ENCODE measurements at places on chromosomes 13 and 19.

DNA sequence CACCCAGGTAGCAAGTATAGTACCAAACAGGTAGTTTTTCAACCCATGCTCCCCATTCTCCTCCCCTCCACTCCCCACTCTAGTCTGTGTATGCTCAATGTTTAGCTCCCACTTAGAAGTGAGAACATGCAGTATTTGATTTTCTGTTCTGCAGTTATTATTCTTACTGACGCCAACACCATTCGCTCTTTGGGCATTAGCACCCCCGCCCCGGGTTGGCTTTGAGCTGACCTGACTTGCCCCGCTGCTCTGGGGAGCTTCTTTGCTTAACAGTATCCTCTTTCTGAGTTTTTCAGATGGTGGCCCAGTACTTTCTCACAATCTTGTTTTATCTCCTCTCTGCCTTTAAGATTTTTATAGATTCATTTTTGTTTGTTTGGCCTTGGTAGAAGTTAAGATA lies 138.7 kb downstream of the CRYL1 start:
- no peak for DNase-seq

DNA sequence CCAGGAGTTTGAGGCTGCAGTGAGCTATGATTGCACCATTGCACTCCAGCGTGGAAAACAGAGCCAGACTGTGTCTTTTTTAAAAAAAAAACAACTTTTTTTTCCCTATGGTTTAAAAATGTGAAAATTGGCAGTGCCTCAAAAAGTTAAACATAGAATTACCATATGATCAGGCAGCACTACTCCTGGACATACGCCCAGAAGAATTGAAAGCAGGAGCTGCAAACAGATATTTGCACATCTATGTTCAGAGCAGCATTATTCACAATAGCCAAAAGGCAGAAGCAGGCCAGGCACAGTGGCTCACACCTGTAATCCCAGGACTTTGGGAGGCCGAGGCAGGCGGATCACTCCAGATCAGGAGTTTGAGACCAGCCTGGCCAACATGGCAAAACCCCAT lies 3.8 kb upstream of the RETN start:
- no peak for DNase-seq

- DNase-seq = no peak
Measured at GRCh38 chr19:29928831-29929230, 13.2 kb upstream of the URI1 start.

DNA sequence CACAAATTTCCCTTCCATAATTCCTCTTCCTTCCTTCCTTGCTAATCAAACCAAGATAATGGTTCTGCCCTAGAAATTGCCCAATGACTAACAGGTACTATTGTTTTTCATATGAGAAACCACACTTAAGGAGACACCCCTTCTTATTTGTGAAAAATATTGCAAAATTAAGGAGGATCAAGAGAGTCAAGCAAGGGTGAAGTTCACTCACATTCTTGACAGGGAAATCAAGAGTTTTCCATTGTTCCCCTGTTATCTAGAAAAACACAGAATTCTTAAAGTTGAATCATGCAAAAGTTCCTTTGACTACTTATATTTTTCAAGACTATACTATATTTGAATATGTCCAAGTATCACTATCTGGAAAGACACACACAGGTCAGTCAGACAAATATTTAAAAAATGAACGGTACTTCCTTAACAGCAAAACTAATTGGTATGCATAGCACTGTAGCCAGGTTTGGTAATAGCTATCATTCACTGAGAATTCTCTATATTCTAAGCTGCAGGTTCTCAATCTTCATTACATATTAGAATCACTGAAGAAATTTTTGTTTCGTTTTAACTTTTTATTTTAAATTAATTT lies 897.2 kb downstream of the DIAPH3 start:
- no peak for DNase-seq

- DNase-seq = no peak
Measured at GRCh38 chr13:45731455-45731854, 29.3 kb downstream of the CBY2 start.

DNA sequence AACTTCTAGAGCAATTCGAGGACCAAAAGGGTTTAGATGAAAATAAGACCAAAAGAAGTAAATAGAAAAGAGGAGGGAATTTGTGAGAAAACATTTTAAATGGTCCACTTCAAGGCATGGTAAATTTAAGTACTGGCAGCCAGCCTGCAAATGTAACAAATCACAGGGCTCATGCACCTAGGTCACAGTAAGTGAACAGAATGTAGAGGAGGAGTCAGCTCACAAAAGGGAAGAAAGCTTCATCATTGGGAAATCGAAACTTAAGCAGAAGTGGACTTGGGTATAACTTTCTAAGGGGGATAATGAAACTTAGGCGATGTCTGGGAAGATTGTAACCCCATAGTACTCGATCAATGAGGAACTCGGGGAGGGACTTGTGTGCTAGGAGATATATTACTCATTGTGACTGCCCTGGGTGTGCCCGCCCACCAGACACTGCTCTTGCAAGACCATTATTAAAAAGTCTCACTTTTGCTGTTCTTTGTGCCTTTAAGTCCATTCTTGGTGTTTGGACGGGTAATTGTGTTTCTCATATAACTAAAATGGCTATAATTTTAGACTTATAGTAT lies 1053.6 kb upstream of the MIR17HG start:
- no peak for DNase-seq

- DNase-seq = no peak
Measured at GRCh38 chr13:22320991-22321390, 650.1 kb downstream of the FGF9 start.

GRCh38 chr13:28533125-28533436 lies 38.2 kb upstream of the FLT1 start:
- no peak for DNase-seq

- peak; percentile 92 for DNase-seq
Measured at GRCh38 chr19:12156223-12157058, at the start of gene ZNF625. Gene ZNF625 (minus strand): TSS chr19:12156734. CDS start chr19:12156558, 176 bp downstream.

DNA sequence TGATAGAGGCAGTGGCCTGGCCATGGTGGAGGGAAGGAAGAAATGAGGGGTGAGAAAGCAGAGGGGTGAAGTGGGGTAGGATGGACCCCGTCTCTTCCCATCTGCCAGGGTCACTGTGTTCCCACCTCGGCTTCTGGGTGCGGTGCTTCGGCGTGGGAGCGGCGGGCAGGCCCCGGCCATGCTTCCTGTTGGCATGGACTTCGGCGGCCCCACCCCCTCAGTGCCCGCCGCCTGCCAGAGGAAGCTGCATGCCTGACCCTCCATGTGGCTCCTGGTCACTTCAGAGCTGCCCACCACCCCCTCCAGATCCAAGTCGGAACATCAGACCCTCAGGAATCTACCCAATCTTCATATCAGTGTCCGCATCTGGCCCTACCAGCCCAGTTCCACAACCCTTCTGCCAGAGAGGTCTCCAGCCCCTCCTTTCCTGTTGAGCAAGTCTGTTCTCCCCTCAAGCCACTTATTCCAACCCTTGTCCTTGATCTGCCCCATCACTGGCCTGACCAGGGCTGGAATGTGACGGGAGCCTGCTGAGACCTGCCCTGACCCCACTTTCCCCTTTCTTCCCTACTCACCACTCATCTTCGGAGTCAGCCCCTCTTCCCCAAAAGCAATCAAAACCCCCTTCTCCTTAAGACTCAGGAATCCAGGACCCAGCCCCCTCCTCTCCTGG lies 1.5 kb downstream of the KCNN4 start:
- no peak for DNase-seq

- no peak for DNase-seq
Measured at GRCh38 chr19:3142292-3142670, 6.4 kb downstream of the GNA15 start.

- no peak for DNase-seq
Measured at GRCh38 chr19:575527-576506, 3.4 kb downstream of the BSG start.

DNA sequence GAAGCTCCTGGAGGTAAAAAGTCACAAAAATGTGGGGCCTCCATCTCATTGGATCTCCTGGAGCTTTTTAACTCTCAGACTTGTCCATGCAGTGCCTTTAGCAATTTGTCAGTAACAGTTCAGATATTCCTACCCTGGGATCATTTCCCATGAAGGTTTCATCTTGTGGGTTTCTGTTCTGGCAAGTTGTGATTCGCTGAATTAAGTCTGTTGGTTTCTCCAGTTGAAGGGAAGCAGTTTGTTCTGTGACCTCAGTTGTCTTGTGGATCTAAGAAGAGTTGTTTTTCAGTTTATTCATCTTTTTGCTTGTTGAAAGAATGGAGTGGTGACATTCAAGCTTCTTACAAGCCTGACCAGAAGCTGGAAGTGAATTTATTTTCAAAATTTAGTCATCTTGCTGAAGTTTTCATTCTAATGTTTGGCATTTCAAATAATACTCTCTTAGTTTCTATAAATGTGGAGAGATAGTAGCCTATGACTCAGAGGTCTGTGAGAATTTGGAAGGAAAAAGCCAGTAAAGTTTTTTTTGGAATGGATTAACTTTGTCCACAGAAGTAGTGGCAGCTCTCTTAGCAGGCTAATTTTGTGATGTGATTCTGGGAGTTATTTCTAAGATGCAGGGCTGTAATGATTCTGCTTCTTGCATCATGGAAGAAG lies 120.1 kb upstream of the CSNK1A1L start:
- no peak for DNase-seq

DNA sequence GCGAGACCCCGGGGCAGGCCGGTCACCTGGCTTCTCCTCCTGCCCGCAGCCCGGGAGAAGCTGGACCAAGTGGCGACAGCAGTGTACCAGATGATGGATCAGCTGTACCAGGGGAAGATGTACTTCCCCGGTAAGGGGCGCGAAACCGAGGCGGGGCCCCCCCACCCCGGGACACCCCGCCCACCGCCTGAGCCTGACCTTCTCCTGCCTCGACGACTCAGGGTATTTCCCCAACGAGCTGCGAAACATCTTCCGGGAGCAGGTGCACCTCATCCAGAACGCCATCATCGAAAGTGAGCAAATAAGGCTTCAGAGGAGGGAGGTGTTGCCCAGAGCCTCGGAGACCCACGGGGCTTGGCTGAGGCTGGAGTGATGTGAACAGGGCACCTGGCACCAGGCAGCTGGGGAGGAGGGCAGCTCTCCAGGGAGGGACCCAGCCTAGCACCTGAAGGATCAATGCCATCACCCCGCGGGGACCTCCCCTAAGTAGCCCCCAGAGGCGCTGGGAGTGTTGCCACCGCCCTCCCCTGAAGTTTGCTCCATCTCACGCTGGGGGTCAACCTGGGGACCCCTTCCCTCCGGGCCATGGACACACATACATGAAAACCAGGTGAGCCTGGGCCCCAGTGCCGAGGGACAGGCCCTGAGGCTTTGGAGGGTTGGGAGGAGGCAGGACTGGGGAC lies 629 bp downstream of the IZUMO4 start:
- DNase-seq = no peak

- peak; percentile 66 for DNase-seq
Measured at GRCh38 chr19:16283210-16284061, 41.2 kb upstream of the KLF2 start.

- peak; percentile 9 for DNase-seq
Measured at GRCh38 chr19:38731654-38732301, 12.5 kb downstream of the CAPN12 start.

GRCh38 chr19:38084196-38084595 lies 139.8 kb downstream of the DPF1 start:
- no peak for DNase-seq

DNA sequence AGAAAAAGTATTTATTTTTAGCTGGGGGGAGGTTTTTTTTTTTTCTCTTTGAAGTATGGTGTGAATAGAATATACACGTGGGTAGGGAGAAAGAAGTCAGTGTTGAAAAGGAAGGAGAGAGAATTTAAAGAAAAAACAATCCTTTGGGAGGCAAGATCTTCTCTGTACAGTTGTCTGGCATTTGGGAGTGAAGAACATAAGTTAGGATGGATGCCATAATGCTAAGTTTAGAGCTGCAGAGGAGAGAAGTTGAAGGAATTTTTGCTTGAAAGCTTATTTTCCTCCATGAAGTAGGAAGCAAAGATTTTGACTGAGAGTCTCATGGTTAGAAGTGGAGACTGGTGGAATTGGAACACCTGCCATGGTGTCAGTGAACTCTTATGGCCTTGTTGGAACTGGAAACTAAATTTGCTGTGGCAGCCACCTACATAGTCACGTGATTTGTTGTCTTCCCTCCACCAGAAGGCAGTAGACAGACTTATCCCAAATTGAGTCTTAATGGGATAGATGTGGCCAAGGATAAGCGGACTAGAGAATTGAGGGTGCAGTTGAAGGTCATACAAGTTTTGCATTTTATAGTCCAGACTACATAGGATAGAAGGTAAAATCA lies 22.0 kb downstream of the NDFIP2 start:
- no peak for DNase-seq

Data from posterior cingulate gyrus (tissue), 11 donors.